ENCODE measurements at places on chromosomes 5 and 9. TPM values are rescaled to one million over a fixed set of nuclear protein-coding genes. Genes with fewer than 3 reads are reported as not detected.

GRCh38 chr9:128600099-128600498, 47.7 kb downstream of the SPTAN1 start:
- no peak for DNase-seq

DNA sequence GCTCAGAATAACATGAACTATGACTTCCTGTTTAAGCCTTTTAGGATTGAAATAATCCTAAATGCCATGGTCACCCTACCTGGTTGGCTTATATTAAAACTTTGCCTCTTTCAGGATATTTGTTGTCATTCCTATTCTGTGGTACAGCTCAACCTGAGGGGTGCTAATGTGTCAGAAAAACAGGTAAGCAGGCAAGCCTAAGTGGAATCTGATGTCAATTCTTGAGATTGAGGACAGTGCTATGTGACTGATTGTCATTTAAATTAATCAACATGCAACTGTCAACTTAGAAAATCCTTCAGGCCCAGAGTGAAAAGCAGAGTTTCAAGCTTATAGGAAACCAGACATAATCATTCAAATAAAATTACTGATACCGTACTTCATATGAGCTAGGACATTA, 2.6 kb upstream of the RORB start:
- DNase-seq: no peak

IFNA13 gene
- total RNA-seq: not detected

DNA sequence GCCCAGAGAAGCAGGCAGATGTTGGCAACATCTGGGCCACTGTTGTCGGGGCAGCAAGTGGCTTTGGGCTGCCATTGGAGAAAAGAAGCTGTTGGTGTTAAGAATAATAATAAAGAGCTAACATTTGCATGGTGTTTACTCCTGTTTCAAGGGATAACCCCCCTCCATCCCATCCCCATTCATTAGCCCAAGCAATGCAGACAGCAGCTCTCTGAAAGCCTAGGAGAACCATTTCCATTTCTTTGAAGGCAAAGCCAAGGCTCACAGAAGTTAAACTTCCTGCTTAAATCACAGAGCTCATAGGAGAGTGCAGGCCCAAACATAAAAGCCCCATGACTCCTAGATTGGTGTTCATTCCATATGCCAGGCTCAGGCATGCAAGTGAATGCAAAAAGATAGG, 175.4 kb downstream of the ASTN2 start:
- DNase-seq: no peak

- DNase-seq: peak; percentile 42
Observed at GRCh38 chr9:1018121-1018520, 32.0 kb upstream of the DMRT2 start.

DNA sequence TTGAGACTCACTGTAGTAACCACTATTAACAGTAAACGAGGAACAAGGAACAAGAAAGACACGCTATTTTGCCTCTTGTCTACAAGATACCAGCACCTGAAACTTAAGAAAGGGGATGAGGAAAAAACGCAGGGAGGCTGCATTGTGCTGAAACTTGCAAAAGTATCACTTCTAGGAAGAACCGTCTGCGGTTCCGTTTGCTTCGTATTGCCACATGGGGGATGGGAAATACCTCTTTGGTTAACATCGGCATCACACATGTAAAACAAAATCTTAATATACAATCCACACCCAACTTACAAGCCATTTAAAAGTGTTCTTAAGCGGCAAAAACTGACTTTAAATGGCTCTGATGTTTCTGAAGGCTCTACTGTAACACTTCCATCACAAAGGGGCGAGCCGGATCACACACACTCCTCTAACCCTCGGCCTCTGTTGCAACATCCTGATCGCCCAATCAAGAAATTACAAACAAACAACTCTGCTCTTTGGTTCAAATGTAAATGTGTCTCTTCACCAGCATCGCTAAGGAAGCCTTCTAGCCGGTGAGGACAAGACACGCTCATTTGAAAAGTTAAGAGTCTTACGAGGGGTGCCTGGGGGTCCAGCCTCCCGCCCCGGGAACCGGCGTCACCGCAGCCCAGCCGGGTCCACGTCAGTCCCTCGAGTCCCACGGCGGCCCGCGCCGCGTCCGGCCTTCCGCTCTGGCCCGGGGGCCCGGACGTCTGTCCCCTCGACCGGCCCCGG, 621 bp downstream of the SEC16A start:
- DNase-seq: peak; percentile 41

- no peak for DNase-seq
Observed at GRCh38 chr9:91849694-91850093, 100.3 kb downstream of the ROR2 start.
